ENCODE measurements at places on chromosomes 5 and 9. TPM values are rescaled to one million over a fixed set of nuclear protein-coding genes. Genes with fewer than 3 reads are reported as not detected.

Gene LCN10
- under 0.01 TPM for total RNA-seq

Gene SURF6
- total RNA-seq: 8.8 TPM

Gene PRRC2B
- 57.3 TPM for total RNA-seq

Gene SCGB3A2
- not detected for total RNA-seq

Measured in subcutaneous preadipocyte (primary cell).